ENCODE measurements at places on chromosomes 13 and 19.

DNA sequence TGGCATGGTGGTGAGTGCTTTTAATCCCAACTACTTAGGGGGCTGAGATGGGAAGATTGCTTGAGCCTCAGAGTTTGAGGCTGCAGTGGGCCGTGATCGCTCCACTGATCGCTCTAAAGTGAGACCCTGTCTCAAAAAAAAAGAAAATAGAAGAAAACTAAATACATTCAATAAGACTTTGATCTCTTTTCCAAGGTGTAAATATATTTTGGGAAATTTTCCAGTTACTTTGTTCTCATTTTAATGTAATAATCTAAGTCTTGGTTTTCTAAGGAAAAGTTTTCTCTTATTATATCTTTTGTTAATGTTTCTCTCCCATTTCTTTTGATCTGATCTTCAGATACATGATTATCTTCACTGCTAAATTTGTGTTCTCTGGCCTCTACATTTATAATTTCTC lies 9.6 kb downstream of the LDLR start:
- DNase-seq: no peak

- DNase-seq: no peak
Measured at GRCh38 chr19:18772620-18773587, 18.2 kb downstream of the COMP start.

- no peak for DNase-seq
Measured at GRCh38 chr13:59247171-59247570, 916.6 kb downstream of the DIAPH3 start.

DNA sequence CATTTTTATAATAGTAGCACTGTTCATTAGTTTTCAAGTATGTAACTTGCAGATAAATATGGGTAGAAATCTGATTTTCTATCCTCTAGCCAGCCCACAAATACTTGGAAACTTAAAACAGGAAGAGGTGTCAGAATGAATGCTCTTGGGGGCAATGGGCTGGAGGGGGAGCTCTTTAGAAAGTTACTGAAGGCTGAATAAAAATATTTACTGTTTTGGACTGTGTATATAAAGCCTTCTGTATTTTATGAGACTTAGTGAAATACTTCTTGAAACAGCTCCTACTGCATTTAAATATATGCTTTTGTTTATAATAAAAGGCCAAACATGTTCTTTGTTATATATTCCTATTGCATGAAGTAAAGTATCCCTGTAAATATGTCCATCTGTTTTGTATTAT lies 138.8 kb downstream of the RGCC start:
- DNase-seq: no peak

DNA sequence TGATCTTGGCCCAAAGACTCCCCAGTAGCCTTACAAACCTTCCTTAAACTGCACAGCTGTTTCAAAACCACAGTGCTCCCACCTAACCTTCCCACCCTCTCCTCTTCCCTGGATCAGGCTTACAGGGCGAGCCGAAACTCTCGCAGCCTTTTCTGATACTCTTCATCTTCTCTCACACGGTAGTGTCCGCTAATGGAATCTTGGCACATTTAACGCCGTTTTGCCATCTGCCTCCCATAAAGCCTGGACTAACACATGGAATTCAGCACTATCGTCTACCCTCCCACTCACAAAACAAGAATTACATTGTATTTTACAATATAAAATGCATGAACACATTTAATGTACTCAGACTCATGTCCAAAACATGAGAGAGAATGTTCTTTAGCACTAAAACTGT lies 135.9 kb downstream of the RAP2A start:
- DNase-seq: no peak

GRCh38 chr19:30848636-30849425 lies 476.6 kb downstream of the ZNF536 start:
- DNase-seq: no peak

DNA sequence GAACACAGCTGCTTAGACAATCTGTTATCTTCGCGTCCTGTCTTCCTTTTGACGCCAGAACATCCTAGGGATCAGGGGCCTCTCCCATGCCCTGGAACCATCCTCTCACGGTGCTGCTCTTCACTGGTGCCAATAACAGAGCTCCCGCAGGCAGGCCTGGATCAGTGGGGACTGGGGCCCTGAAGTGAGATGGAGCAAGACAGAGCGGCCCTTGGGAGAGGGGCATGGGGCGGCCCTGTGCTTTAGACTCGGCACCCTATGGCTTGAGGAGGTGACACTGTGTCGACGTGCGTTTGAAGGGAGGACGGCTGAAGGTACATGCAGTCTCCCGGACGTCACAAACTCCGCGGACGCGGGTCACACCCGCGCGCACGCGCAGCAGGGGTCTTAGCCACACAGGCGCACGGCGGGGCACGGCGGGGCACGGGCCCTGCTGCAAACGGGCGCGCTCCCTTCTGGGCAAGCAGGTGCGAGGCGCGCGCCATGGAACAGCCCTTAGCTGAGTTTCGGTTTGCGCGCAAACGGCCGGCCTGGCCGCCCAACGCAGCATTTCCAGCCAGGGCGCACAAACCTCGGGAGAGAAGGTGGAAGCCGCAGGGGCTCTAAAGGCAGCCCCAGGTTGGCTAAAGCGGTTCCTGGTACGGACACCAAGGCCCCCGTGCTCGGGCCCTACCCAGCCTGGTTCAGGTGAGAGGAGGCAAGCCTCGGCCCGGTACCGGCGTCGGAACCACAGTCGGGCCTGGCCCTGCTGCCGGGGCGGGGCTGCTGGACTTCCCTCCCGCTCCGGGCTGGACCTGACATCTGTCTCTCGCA lies 16.5 kb upstream of the RNF17 start:
- no peak for DNase-seq

DNA sequence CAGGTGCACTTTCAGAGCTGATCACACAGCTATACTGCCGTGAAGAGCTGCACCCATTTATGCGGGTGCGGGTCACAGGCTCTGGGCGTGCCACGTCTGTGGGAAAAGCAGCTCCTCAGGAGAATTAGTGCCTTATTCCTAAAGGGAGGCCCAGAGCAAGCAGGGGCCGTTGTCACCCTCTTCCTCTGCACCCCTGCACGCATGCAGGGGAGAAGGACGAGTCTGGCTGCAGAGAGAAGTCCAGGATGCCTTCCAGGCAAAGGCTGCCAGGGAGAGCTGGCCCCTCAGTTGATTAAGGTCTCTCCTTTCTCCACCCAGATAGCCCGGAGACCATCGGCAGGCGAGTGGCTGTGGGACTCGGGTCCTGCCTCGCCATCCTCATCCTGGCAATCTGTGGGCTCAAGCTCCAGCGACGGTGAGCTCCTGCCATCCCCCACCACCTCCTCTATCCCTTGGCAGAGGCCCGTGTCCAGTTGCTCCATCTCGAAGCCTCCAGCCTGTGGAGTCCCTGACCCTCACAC lies 3.1 kb upstream of the FFAR1 start:
- no peak for DNase-seq

DNA sequence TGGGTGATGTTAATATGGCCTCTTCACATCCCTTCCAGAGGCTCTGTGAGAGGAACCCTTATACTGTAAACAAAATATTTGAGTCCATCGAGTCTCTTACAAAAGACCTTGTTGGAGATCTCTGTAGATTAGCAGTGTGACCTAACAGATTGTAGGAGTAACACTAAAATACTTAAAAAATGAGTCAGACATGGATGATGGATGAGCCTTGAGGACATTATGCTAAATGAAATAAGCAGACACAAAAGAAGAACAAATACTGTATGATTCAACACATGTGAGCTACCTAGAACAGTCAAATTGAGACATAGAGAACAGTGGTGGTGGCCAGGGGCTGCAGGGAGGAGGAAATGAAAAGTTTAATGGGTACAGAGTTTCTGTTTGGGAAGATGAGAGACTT lies 152.2 kb upstream of the UBL3 start:
- no peak for DNase-seq

GRCh38 chr13:111955412-111956065 lies 111.4 kb upstream of the SOX1 start:
- no peak for DNase-seq

DNA sequence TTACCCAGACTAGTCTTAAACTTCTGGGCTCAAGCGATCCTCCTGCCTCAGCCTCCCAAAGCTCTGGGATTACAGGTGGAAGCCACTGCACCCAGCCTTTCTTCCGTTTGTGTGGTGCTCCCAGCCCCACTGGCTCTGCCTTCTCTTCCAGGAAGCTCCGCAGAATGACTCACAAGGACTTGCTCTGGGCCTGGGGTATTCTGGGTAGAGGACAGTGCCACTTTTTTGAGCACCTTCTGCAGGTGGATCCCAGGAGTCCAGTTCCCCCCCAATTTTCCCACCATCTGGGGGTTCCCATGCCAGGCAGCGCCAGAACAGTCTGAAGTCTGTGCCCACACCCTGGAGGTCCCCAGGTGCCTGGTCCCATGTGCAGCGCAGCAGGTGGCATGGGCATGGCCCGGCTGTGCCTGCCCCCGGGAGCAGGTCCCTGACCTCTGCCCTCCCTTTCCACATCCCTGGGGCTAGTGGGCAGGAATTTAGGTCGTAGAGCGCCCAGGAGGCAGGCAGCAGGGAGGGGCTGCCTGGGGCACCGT lies 1.6 kb downstream of the REEP6 start:
- DNase-seq: no peak

DNA sequence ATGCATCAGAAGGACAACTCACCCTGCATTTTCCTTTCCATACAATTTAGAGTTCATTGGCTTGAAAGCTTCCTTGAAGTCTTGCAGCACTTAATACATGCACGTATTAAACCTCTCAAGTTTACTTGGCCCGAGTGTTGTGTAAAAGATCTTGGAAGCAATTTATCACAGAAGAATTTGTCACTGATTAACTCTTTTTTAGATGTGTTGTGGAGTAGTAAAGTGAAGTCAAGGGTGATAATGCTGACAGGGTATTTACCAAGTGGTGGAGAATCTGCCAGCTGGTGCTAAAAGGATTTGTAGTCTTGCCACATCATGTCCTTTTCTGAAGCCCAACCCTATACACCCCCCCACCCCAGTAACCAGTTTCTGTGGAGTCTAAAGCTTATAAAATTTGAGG lies 421.0 kb upstream of the MIR17HG start:
- DNase-seq: no peak

GRCh38 chr13:106990594-106990993 lies 422.7 kb upstream of the ARGLU1 start:
- DNase-seq: no peak

GRCh38 chr19:41821003-41821735 lies 23.3 kb downstream of the LYPD4 start:
- DNase-seq: peak; percentile 40

DNA sequence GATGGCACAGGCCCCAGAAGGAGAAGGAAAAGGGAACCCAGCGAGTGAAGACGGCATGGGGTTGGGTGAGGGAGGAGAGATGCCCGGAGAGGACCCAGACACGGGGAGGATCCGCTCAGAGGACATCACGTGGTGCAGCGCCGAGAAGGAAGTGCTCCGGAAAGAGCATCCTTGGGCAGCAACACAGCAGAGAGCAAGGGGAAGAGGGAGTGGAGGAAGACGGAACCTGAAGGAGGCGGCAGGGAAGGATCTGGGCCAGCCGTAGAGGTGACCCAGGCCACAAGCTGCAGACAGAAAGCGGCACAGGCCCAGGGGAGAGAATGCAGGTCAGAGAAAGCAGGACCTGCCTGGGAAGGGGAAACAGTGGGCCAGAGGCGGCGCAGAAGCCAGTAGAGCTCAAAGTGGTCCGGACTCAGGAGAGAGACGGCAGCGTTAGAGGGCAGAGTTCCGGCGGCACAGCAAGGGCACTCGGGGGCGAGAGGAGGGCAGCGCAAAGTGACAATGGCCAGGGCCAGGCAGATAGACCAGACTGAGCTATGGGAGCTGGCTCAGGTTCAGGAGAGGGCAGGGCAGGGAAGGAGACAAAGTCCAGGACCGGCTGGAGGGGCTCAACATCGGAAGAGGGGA lies 1.1 kb downstream of the PPP1R12C start:
- DNase-seq: peak; percentile 34

DNA sequence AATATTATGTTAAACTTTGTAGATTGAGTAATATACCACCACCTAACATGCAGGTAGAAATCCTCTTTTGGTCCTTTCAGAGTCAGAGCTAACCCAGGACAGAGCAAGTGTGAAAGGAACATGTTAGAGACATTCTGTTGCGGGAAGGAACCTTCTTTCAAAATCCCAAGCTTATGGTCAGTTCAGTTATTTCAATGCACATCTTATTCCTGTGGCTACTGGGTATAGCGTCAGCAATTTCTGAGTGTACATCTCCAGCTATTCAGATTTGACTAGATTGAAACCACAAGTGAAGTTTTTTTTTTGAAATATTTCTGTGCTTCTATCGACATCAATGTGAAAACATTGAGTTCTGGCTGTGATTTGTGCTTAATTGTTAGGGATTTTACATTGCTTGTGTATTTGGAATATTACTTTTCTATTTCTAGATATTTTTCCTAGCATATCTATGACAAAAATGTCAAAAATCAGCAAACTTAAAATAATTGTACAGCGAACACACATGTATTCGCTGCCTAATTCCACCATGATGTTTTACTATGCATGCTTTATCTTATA lies 165.3 kb downstream of the LMO7 start:
- no peak for DNase-seq
